Naive thymus-derived CD8-positive, alpha-beta T cell (primary cell): ENCODE measurements at places on chromosomes 1 and 21. TPM values are rescaled to one million over a fixed set of nuclear protein-coding genes. Genes with fewer than 3 reads are reported as not detected.

The CFHR3 gene
- total RNA-seq = not detected

The COL18A1 gene
- total RNA-seq = 20.1 TPM

The OR2M4 gene
- total RNA-seq = not detected

DNA sequence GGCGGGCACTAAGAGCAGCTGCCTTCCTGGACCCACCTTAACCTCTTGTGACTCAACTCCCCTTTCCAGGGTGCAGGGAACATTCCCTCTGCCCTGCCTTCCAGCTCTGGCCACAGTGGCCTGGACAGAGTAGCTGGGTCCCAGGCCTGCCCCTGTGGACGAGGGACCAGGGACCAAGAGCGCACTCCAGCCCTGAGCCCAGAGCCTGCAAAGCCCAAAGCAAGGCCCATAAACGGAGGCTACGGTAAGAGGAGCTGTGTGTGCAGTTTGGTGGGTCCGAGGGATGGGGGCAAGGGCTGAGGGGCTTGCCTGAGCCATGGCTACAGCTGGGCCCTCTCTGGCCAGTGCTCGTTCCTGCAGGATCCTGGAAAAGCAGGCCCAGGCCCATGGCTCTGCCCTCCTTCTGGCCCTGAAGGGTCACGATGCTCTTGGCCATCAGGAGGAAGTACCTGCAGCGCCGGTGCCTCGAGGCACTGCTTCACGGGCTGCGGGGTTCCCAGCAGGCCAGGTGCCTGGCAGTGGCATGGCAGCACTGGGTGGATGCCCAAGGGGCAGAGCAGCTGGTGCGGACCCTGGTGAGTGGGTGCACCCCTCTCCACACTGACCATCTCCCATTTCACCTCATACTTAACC is 17.8 kb downstream of the MTHFR start:
- no peak for DNase-seq

GRCh38 chr21:41377715-41378114 is 15.9 kb downstream of the MX2 start:
- DNase-seq = no peak

DNA sequence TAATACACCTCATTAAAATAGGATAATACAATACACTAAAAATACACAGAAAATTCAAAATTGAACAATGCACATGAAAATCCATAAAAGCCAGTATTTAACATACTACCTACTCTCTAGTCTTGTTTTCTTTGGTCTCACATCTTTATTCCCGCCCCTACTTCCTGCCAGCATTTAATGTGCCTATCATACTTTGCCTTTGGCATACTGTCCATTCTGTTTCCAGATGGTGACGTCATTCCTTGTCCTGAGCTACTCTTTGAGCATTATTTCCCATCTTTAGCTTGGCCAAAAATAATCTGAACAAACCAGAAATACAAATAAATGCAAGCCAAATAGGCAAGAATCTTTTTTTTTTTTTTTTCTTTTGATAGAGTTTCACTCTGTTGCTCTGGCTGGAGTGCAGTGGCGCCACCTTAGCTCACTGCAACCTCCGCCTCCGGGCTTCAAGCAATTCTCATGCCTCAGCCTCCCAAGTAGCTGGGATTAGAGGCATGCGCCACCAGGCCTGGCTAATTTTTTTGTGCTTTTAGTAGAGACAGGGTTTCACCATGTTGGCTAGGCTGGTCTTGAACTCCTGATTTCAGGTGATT is 4.4 kb downstream of the HFM1 start:
- DNase-seq = no peak
